Fibroblast of lung (primary cell): ENCODE measurements at places on chromosomes 12 and 14. TPM values are rescaled to one million over a fixed set of nuclear protein-coding genes. Genes with fewer than 3 reads are reported as not detected.
A peak's percentile ranks its signal among the peaks of the same experiment; 100 is the strongest.

DNA sequence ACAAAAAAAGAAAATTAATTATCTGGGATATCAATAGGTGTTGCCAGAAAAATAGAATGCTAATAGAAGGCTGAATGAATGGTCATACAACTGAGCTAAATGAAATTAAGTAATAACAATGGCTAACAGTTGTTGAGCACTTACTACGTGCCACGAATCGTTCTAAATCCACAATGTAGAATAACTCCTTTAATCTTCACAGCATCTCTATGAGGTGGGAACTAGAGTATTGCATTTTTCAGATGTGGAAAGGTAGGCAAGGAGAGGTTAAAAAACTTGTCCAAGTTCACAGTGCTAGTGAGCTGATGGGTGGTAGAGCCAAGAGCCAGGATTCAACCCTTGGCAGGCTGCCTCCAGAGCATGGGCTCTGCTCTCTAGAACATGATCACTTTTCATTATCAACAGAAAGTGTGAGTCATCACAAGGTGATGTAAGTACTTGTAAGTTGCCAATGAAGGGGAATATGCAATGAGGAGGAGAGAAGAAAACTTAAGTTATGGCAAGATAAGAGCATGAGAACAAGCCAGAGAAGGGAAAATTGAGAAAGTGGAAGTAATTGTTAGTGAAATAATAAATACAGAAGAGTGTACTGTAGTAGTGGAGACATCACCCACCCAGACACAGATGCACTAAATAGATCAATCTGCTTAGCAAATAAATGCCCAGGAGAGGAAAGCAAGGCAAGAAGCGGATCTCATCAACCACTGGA, 122.1 kb downstream of the PRKD1 start:
- DNase-seq: peak; percentile 98

The DIO2 gene
- 0.77 and 3.3 TPM in 2 replicates for total RNA-seq

- DNase-seq: no peak
Measured at GRCh38 chr14:94752591-94753436, 17.1 kb downstream of the GSC start.

DNA sequence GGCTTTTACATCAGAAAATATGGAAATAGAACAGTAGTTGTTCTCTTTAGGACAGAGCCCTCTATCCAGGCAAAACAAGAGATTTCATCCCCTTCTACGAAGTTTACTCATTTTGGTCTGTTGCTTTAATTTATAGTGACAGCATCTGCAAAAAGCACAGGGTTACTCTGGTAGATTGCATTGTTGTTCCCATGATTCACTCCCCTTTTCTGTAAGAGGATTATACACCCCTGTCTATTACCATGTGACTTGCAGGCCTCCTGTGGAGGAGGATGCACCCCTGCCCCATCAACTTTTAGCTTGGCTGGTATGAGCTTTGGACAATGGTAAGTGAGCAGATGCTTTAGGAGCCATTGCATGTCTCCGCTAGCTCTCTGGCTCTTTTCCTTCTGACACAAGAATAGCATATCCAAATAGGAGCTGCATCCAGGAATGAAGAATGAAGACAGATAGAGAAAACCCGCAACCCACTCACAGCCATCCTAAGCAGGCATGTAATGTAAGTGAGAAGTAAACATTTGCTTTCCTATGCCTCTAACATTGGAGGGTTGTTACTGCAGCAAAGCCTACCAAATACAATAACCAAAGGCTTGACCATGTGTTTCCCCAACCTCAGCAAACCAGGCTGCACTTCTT, 304.2 kb downstream of the AKAP6 start:
- no peak for DNase-seq

- no peak for DNase-seq
Measured at GRCh38 chr12:93379981-93380361, 2.2 kb downstream of the NUDT4 start.

- peak; percentile 17 for DNase-seq
Measured at GRCh38 chr12:18589316-18589715, 148.5 kb downstream of the PLCZ1 start.

DNA sequence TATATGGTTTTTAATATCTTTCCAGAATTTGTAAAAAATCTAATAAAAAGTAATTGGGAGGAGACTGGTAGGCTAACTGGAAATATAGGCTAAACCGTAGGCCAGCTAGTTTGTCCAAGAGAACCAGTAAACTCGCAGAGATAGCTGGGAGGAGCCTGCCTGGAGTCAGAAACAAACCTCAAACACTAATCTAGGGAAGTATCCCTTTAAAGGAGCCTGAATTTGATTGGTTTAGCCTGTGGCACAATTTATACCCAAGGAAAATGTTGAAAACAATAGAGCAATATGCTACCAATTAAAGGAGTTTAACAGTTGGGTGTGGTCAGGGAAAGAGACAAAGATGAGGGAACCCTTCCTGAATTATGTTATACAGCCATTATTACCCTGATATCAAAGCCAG, 109.6 kb downstream of the EML5 start:
- no peak for DNase-seq

GRCh38 chr12:71441836-71442566, 2.4 kb downstream of the LGR5 start:
- DNase-seq: no peak

DNA sequence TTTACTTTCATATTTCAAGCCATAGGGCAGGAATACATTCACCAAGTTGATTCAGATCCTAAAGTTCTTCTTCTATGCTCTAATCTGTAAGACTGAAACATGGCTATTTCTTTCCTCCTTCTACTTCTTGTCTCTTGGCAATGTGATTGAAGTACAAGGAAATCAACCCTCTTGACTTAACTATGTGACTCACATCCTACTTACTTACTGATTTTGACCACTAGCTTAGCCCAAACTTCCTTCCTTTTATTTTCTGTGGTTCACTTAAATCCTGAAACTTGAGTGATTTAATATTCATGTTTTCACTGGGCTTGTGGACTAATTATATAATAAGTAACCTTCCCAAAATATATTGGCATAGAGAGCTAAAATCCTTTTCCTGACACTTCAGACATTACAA, 111.2 kb upstream of the NOVA1 start:
- DNase-seq: peak; percentile 17

DNA sequence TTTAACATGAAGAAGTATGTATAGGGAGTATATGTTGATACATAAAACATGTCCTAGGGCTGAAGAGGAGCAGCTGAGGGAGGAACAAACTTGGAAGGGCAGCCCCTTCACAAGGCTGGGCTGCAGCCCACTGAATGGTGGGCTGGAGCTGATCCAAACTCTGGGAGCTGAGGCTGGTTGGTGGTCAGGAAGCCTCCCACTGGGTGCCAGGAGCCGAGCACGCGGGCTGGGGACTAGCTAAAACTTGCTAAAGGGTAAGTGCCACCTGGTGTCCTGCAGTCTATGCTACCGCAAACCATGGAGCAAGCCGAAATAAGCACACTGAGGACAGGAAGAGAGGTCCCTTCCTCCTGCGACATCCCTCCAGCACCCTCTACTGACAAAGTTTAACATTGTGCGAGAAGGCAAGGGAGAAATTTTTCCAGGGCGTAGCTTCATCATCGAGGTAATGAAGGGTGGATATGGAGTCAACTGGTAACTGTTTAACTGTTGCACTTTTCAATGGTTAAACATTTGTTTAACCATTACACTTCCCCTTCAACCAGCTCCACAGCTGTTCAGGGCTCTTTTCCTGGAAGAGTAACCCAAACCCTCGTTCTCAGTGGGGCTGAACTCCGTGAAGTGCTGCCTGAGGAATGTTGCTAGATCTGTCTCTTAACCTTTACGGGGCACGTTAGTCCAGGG, 42.2 kb downstream of the EGLN3 start:
- no peak for DNase-seq

DNA sequence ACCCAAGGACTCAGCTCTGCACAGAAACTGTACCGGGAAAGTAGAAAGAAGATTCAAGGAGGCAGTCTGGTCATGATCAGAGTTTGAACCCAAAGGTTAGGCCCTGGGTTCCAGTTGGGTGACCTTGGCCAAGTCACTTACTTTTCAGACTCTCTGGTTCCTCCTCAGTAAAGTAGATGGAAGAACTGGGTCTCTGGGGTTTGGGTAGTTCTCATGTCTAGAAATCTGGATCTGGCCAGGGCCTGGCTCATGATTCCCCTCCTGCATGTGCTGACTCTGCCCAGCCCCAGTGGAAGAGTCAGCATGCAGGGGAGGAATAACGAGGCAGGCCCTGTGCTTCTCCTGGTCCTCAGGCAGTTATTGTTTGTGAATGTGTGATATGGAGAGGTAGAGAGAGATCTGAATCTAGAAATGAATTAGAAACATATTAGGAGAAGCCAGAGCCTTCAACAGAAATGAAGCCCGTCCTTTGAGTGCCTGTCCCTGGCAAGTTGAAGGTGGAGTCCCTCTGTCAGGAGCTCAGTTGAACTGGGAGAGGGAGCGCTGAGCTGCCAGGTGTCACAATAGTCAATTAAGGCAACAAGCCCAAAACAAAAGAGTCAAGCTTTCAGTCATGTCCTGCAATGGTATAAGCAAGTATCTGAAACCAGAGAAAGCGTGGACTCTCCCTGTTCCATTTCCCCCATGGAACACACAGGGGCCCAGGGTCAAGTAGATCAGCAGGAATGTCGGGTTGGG, 131.3 kb upstream of the HIF1A start:
- DNase-seq: no peak

GRCh38 chr14:84202486-84202885, 1327.5 kb upstream of the FLRT2 start:
- DNase-seq: no peak

The VRTN gene
- total RNA-seq: not detected in 2 replicates

The PLD4 gene
- under 0.01 and 0.17 TPM in 2 replicates for total RNA-seq

DNA sequence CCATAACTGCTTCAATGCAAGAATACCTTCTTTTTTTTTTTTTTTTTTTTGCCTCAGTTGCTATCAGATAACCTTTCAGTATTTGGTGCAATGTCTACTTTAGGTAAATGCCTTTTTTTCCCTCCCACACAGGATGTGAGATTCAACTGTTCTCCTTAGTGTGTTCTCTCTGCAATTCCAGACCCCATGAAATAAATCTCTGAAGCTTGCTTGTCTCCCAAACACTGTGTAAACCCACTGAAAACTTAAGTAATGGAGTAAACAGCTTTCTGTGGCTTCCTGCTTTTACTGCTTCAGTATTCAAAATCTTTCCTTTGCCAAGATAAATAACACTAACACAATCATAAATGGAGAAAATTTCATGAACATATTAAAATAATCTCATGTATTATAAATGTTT, 55.8 kb upstream of the CLEC14A start:
- peak; percentile 8 for DNase-seq

The DHH gene
- total RNA-seq: under 0.01 TPM in 2 replicates

The LRP1-AS gene
- total RNA-seq: not detected in 2 replicates

The ASCL1 gene
- not detected in 2 replicates for total RNA-seq

DNA sequence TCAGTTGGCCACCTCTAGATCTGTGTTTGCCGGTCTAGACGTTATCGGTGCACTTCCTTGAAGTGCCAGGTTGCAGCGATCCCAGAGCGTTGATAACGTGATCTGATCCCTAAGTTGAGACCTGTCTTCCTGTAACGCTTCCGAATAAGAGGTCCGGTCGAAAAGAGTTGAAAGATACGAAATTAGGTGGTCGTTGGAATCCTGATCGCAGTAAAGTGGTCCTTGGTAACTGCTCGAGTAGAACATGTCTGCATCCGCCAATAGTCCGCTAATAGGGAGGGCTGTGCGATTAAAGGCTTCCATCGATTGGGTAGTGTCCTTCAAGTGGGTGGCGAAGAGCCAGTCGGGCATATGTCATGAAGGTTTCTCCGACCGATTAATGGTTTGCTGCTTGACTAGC, 2.7 kb downstream of the SRSF5 start:
- DNase-seq: no peak

- no peak for DNase-seq
Measured at GRCh38 chr12:132118876-132119275, 25.2 kb downstream of the DDX51 start.
